ENCODE measurements at places on chromosomes 11 and 22.
A peak's percentile ranks its signal among the peaks of the same experiment; 100 is the strongest.

DNA sequence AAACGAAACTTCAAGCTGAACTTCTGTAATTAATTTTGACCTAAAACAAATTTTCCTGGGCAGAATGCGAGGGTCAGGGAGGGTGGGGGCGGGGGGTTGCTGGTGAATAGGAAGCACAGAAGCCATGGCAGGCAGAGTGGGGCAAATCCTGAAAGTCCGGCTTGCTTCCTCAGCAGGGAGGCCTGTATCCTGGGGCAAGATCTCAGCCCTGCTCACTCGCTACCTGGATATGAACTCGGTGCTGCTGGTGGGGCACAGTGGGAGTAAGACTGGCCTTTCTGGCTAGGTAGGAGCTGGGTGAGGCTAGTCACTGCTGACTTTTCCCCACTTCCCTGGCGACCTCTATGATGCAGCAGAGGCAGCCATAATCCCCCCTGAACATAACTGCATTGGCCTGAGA, 168.9 kb upstream of the CHORDC1 start:
- no peak for DNase-seq
- H3K36me3 ChIP-seq, result no peaks in the 10 kb centered on the region
- H3K4me3 ChIP-seq, result no peak overlapping the region
- H3K27ac ChIP-seq, result no peak overlapping the region
- no peaks in the 10 kb centered on the region for H3K27me3 ChIP-seq

- no peak for DNase-seq
- no peaks in the 10 kb centered on the region for H3K36me3 ChIP-seq
- H3K27me3 ChIP-seq, result peaks cover 71% of the 10 kb centered on the region
- H3K27ac ChIP-seq, result no peak overlapping the region
- peaks cover 32% of the 10 kb centered on the region for H3K4me1 ChIP-seq
- H3K4me3 ChIP-seq, result no peak overlapping the region
Measured at GRCh38 chr11:46386674-46387073, 4.9 kb downstream of the CHRM4 start.

DNA sequence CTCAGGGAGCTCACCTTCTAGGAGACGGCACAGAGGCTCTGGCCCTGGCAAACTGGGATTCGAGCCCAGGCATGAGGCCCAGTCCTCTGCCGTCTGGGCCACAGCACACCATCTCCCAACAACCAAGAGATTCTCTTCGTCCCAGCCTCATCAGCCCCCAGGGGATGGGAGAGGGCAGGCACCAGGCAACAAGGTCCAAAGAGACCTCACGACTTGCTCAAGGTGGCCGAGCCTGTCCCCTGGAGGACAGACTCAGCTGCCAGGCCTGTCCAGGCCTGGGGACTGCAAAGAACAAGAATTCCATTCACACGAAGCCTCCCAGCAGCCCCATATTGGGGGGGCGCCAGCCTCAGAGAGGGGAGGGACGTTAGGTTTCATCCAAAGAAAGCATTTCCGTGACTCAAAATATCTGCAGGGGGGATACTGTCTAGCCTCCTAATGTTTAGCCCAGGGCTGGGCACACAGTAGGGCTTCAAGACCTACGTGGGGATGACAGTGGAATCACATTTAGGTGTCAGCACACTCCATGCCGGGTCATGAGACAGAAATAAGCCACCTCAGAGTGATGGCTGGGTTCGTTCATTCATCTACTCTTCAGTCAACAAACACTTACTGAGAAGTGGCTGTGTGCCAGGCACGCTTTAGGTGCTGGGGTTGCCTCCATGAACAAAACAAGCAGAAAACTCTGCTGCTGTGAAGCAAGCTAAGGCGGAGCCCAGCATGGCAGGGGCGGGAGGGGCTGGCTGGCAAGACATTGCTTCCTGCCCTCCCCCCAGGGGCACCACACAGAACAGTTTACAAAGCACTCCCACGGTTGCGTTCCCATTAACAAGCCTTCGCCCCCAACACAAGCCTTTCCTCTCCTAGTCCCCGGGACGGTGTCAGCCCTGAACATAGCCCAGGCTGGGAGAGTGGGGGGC, 1.2 kb downstream of the CARNS1 start:
- H3K4me1 ChIP-seq, result peaks cover 50% of the 10 kb centered on the region
- DNase-seq, result no peak
- peak overlapping the region; percentile 5 for H3K4me3 ChIP-seq
- peaks cover 7% of the 10 kb centered on the region for H3K27me3 ChIP-seq

DNA sequence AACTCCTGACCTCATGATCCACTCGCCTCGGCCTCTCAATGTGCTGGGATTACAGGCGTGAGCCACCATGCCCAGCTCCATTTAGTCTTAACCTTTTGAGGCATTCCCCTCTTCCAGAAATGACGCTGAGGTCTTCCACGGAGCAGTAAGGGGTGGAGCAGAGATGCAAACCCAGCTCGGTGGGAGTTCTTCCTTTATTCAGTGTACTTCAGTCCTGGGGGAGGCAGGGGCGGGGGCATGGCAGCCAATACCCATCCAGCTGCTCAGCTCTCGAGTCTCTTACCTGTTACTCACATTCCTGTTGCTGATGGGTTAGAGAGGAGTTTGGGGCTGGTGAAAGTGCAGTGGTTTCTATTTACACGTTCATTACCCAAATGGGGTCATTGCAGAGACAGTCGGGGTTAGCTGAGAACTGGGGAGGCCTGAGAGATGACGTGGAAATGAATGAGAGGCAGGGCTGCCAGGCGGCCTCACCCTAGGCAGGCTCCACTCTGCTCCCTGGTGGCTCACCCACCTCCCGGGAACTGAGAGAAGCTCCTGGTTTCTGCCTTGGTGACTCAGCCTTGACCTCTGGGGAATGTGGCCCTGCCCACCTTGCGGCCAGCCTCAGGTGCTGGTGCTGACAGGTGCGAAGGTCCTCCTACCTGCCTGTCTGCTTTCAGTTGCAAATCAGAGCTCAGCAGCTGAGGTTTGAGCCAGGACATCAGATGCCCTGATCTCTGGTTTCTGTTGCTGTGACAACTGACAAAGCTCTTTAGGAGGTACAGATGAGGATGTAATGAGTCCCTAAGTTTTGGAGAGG, 13.4 kb upstream of the ST14 start:
- H3K4me3 ChIP-seq, result no peak overlapping the region
- no peak for DNase-seq
- H3K4me1 ChIP-seq, result peaks cover 7% of the 10 kb centered on the region

DNA sequence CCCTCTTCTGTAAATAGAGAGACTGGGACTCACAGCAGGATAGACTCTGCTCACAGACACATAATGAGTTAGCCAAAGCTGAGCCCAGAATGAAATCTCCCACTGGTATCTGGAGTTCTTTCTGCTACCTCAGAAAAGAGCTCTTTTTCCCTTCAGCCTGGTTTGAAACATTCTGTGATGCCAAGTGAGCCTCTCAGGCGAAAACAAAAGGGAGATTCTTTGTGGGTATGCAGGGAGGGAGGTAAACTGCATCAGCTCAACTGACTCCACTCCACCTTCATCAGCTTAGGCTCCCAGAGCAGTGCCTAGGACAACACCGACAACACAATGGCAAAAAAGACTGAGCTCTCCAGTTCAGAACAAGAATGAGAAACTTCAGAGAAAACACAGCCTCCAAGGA, 55.1 kb upstream of the SCUBE2 start:
- DNase-seq, result no peak
- H3K36me3 ChIP-seq, result no peaks in the 10 kb centered on the region
- peaks cover 3% of the 10 kb centered on the region for H3K4me1 ChIP-seq

- no peak overlapping the region for H3K4me3 ChIP-seq
- no peak overlapping the region for H3K27ac ChIP-seq
- DNase-seq, result no peak
Measured at GRCh38 chr11:78179459-78180071, 8.9 kb downstream of the KCTD21 start.

GRCh38 chr22:47019012-47019790, 256.8 kb downstream of the TBC1D22A start:
- H3K36me3 ChIP-seq, result peaks cover 17% of the 10 kb centered on the region
- H3K27me3 ChIP-seq, result no peaks in the 10 kb centered on the region
- H3K27ac ChIP-seq, result no peak overlapping the region

GRCh38 chr11:73965076-73965763, 14.4 kb downstream of the DNAJB13 start:
- H3K27ac ChIP-seq, result no peak overlapping the region
- no peaks in the 10 kb centered on the region for H3K36me3 ChIP-seq
- H3K27me3 ChIP-seq, result no peaks in the 10 kb centered on the region

DNA sequence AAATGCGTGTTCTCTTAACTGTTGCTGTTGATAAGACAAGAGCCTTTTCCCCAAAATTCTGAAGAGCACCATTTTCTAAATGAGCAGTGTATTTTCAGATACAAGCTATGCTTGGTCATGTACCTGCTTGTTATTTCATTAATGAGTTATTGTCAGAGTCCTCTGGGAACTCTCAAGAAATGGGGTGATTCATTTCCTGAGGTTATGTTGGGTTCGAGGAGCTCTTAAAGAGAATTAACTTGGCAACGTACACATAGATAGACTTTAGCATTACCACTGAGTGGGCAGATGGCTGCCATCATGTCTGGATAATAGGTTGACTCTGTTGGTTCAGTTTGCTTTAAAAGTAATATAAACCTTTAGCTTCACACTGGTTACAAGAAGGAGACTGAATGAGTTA, 87.9 kb upstream of the SORL1-AS1 start:
- no peak for DNase-seq
- no peak overlapping the region for H3K4me3 ChIP-seq
- peaks cover 36% of the 10 kb centered on the region for H3K4me1 ChIP-seq
- H3K27me3 ChIP-seq, result no peaks in the 10 kb centered on the region
- H3K27ac ChIP-seq, result no peak overlapping the region

- H3K27me3 ChIP-seq, result peaks cover under 1% of the 10 kb centered on the region
- no peak overlapping the region for H3K4me3 ChIP-seq
- H3K36me3 ChIP-seq, result no peaks in the 10 kb centered on the region
- H3K27ac ChIP-seq, result no peak overlapping the region
Measured at GRCh38 chr22:40757071-40757470, 62.1 kb downstream of the SLC25A17 start.

- DNase-seq, result no peak
- H3K27ac ChIP-seq, result no peak overlapping the region
- peaks cover 3% of the 10 kb centered on the region for H3K4me1 ChIP-seq
- no peaks in the 10 kb centered on the region for H3K36me3 ChIP-seq
- H3K27me3 ChIP-seq, result peaks cover 12% of the 10 kb centered on the region
Measured at GRCh38 chr22:19661156-19661555, 53.1 kb upstream of the SEPTIN5 start.

GRCh38 chr22:44445731-44446130, 52.3 kb downstream of the RTL6 start:
- H3K4me1 ChIP-seq, result no peaks in the 10 kb centered on the region
- no peak overlapping the region for H3K4me3 ChIP-seq
- H3K36me3 ChIP-seq, result peaks cover 2% of the 10 kb centered on the region
- no peak for DNase-seq
- no peak overlapping the region for H3K27ac ChIP-seq

- H3K36me3 ChIP-seq, result no peaks in the 10 kb centered on the region
- DNase-seq, result no peak
- H3K4me1 ChIP-seq, result no peaks in the 10 kb centered on the region
- no peak overlapping the region for H3K4me3 ChIP-seq
- no peak overlapping the region for H3K27ac ChIP-seq
Measured at GRCh38 chr11:122046846-122047245, 69.2 kb downstream of the BLID start.

DNA sequence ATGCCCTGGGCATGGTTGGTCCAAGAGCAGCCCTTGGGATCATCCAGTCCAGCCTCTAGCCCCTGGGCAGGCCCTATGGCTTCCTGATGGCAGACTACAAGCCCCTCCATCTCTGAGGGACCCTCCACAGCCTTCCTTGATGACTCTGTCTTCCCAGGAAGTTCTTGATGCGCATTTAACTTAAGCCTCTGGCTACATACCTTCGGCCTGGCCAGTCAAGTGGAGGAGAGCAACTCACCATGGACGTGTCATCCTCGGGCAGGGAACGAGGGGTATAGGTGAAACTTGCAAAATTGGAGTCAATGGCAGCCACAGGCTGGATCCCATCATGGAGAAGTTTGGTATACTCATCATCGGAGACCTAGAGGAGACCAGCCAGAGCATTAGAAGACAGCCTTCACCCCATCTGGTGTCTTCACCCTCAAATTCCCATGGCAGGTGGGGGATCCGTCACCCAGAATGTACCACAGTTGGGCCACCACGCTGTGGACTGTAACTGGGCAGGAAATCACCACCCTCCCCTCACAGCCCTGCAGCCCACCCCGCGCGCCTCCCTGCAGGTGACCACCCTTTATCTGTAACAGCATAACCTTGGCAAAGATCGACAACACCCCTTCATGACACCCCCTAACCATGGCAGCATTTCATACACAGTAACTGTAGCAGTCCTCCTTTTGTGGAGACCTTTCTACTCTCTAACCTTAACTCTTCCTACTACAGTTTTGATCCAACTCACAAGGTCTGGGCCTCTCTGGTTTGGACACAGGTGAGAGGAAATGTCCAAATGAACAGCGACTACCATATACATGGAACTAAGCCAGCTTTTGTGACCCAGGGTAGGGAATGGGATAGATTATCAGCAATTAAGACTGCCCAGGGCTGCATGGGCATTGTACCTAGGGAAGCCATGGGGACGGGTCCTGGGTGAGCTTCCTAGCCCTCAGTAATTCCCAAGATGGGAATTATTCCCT, 91.7 kb downstream of the PDE2A start:
- H3K36me3 ChIP-seq, result no peaks in the 10 kb centered on the region
- DNase-seq, result no peak
- H3K27ac ChIP-seq, result no peak overlapping the region
- H3K4me3 ChIP-seq, result no peak overlapping the region
- peaks cover 26% of the 10 kb centered on the region for H3K4me1 ChIP-seq

- no peak overlapping the region for H3K4me3 ChIP-seq
- peaks cover 31% of the 10 kb centered on the region for H3K4me1 ChIP-seq
- H3K27me3 ChIP-seq, result no peaks in the 10 kb centered on the region
- peaks cover 4% of the 10 kb centered on the region for H3K36me3 ChIP-seq
Measured at GRCh38 chr22:24159650-24160049, 21.6 kb upstream of the SUSD2 start.

GRCh38 chr11:45844822-45845578, 2.3 kb upstream of the CRY2 start:
- H3K4me3 ChIP-seq, result no peak overlapping the region
- H3K27me3 ChIP-seq, result peaks cover 21% of the 10 kb centered on the region
